ENCODE measurements at places on chromosomes 2 and 18. TPM values are rescaled to one million over a fixed set of nuclear protein-coding genes. Genes with fewer than 3 reads are reported as not detected.

Gene MEIS1
- not detected for total RNA-seq

Gene ANKRD36C
- total RNA-seq: 38.5 TPM

Gene HTR2B
- 0.11 TPM for total RNA-seq

Gene GPR35
- total RNA-seq: 3.6 TPM

Gene TMEM178A
- total RNA-seq: 0.39 TPM

Gene NUP35
- 50.5 TPM for total RNA-seq

Gene ATOH8
- total RNA-seq: not detected

- H3K27ac ChIP-seq: no peak overlapping the region
- H3K4me1 ChIP-seq: peaks cover 17% of the 10 kb centered on the region
Measured at GRCh38 chr2:28434600-28434989, 41.9 kb downstream of the FOSL2 start.

DNA sequence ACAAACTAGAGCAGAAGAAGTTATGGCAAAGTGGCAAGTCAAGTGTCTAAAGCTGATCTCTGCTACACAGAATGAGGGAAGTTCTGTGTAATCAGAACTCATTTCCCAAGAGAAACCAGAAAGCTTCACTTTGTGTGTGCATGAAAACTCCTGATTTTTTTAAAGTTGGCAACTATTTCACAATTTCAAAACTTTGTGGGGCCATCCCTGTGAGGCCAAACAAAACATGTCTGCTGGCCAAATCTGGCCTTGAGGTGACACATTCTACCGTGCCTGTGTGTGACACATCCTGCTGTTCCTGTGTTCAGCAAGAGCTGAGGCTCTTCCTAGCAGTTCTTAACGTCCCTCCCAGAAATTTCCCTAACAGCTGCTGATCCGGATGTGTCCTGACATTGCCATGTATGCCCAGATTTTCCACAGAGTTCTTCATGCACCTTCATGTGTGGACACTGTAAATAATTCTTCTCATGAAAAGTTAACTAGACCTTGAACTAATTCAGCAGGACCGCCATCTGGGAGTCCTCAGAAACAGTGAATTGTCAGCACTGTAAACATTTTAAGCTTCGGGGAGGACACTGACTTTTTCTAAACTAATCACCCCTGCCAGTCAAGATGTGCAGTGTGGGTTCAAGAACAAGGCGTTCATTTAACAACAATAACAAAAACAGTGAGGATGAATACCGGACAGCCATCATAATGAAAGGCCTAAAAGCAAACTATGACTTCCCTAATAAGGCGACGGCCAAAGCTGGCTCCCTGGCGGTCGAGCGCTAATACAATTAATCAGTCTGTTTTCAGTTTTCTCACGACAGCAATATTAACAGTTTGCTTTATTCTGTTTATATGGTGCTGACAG is 99.0 kb downstream of the PLEKHM3 start:
- no peaks in the 10 kb centered on the region for H3K27me3 ChIP-seq
- no peak overlapping the region for H3K4me3 ChIP-seq
- peaks cover 3% of the 10 kb centered on the region for H3K36me3 ChIP-seq
- H3K27ac ChIP-seq: no peak overlapping the region

DNA sequence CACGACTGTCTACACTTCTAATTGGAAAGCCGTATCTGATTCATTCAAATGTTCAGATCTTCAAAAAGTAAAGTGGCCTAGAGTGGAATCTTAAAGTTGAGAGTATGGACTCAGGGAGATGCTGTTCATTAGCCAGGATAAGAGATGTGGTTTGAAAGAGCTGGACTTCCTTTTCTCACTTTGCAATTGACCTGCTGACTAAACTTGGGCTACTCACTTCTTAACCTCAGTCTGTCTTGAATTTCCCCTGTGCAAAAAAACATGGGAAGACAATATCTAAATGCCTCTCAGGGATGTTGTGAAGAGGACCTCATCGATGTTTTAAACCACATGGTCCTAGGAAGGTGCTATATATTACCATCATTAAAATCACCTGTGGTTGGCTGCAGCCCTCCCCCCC is 64.1 kb downstream of the BCL2 start:
- peaks cover 66% of the 10 kb centered on the region for H3K4me1 ChIP-seq
- DNase-seq: no peak
- no peaks in the 10 kb centered on the region for H3K27me3 ChIP-seq
- no peak overlapping the region for H3K4me3 ChIP-seq
- no peak overlapping the region for H3K27ac ChIP-seq

DNA sequence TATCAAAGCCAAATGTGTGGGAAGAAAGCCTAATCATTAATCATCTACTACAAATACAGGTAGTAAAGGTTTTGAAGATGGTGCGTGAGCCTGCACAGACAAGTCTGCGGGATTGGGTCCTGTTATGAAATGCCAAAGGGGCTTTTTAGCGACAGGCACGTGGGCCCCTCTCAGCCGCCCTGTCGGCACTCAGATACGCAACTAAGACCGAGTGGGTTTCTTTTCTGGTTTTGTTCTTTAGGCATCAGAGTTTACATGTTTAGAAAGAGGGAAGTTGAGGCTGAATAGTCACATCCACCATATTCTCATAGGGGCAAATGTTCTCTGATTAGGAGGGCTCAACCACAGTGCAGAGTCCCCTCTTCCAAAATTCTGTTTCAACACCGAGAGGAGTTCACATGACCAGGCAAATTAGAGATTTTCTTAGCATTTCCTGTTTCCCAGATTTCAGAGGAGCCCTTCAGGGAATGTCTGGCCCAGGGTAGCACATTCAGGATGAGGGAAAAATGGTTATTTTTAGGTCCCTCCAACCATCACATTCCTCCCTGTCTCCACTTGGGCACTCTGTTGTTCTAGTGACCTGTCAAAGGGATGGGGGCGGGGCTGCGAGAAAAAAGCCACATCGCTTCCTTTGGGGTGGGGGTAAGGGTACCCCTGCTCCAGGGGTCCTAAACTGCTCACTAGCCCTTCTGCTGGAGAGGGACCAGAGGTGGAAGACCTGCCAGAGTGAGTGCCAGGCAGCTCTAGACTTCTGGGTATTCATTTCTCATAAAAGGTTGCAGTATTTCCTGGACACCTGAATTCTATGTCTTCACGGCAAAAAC is 159.2 kb downstream of the BCL2 start:
- peak overlapping the region; percentile 95 for H3K27ac ChIP-seq
- H3K36me3 ChIP-seq: peaks cover 41% of the 10 kb centered on the region
- H3K27me3 ChIP-seq: no peaks in the 10 kb centered on the region

GRCh38 chr2:16069933-16070647 is 129.7 kb downstream of the MYCN start:
- H3K27ac ChIP-seq: no peak overlapping the region
- H3K4me1 ChIP-seq: no peaks in the 10 kb centered on the region
- no peak overlapping the region for H3K4me3 ChIP-seq
- DNase-seq: no peak

DNA sequence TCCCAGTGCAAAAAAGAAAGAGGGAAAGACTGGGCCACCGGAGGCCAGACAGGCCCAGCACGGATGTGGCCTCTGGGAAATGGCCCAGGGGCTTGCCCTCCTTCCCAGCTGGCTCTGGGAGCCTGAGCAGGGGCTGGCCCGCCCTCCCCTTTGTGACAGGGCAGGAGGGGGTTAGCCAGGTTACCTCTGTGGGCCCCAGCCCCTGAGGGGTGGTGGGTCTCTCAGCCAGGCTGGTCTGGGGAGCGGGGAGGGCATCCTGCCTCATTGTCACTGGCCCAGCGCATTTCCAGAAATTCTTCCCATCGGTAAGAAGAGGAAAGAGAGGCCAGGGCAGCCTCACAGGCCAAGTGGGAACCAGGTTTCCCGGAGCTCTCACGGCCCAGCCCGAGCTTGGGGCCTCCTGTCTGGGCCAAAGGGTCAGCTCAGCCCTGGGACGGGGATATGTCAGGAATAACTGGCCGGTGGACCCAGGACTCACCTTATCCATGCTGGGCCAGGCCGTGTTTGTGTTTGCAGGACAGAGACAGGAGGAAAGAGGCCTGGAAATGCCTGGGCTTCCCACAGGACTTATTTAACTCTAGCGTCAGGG is 182.2 kb downstream of the ZFP36L2 start:
- no peaks in the 10 kb centered on the region for H3K36me3 ChIP-seq
- peaks cover 25% of the 10 kb centered on the region for H3K4me1 ChIP-seq
- no peaks in the 10 kb centered on the region for H3K27me3 ChIP-seq
- H3K4me3 ChIP-seq: no peak overlapping the region
- DNase-seq: no peak

GRCh38 chr2:205570648-205571047 is 111.7 kb upstream of the NRP2 start:
- no peaks in the 10 kb centered on the region for H3K4me1 ChIP-seq
- H3K4me3 ChIP-seq: no peak overlapping the region
- H3K36me3 ChIP-seq: no peaks in the 10 kb centered on the region
- no peak for DNase-seq
- H3K27me3 ChIP-seq: no peaks in the 10 kb centered on the region

GRCh38 chr2:40332191-40332826 is 119.6 kb downstream of the SLC8A1 start:
- no peaks in the 10 kb centered on the region for H3K36me3 ChIP-seq
- no peaks in the 10 kb centered on the region for H3K27me3 ChIP-seq
- no peak for DNase-seq
- H3K4me1 ChIP-seq: peaks cover 10% of the 10 kb centered on the region
- no peak overlapping the region for H3K4me3 ChIP-seq
